ENCODE measurements at places on chromosomes 12 and 14.
A peak's percentile ranks its signal among the peaks of the same experiment; 100 is the strongest.

- no peak for DNase-seq
These were observed 120.7 kb upstream of the GRIP1 start for GRCh38 chr12:66799551-66799950.

DNA sequence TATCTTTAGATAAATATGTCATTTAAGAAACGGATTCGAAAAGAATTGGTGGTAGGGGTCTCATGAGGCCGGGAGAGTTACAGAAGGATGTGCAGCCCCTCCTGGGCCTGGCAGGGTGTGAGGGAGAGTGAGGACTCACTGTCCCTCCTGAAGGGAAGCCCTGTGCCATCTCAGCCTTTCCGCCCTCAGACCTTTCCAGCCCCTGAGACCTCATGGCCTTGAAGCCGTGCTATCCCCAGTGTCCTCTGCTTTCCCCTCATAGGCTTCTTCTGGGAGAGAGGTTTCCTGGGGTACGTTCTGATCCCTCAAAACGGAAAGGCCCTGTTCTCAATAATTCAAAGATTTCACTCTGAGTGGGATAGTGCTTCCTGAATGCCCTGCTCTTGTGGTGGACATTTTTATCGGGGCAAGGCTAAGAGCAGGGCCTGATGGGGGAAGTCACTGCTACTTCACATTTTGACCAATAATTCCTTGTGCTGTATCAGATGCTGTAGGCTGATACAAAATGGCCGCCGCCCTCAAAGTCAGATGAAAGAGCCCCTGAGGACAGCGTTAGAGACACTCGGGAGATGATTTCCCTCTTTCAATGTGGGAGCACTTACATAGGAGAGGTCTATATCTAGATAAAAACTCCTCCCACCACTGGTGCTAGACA is 1.3 kb downstream of the CD4 start:
- peak; percentile 54 for DNase-seq

DNA sequence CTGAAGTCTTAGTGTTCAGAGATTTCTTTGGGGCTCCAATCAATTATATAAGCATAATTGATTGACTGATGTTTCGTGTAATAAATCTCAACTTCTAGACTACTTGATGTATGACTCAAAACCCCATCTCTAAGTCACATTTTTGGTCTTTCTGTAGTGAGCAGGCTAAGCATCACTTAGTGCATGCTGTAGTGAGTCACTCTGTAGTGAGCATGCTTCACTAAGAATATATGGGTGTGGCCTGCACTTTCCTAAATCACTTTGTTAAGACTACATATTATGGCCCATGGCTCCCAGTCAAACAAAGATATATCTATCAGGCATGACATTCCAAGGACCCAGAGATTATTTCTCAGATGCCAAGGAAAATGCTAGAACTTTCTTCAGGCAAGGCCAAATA is 909.4 kb upstream of the LRFN5 start:
- DNase-seq: no peak

DNA sequence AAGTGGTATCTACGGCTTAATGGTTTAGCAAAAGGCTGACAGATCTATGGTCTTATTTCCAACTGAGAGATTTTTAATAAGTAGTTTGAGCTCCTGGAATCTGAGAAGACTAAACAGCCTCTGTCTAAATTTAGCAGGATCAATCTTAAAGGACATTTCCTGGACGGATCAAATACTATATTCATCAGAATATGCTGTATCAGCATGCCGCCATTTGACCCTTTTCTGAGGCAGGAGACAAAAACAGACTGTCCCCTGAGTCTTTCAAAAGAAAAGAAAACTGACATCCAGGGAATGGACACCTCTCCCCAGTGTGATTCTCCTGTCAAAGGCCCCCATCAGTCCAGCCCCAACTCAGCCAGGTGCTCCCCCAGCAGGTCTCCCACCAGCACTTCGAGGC is 443.7 kb downstream of the GXYLT1 start:
- DNase-seq: no peak

DNA sequence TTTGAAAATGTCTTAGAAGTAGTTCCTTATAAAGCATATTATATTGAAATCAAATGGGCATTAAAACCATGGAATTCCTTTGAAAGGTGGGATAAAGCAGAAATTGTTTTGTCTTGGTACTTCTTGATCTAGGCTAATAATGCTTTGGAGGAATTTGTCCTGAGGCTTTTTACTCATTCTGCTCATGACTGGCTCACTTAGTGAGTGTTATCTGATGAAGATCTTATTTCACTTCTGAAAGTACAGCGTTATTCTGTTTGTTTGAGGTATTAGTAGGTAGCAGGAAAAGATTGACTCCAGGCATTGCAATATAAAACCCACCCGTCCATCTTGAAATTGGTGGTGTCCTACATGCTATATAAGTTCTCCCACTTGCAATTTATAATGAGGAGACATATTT is 5.5 kb downstream of the C12orf71 start:
- no peak for DNase-seq

GRCh38 chr14:105012171-105012985 is 8.5 kb downstream of the CDCA4 start:
- no peak for DNase-seq

GRCh38 chr14:76259029-76259735 is 107.5 kb downstream of the GPATCH2L start:
- DNase-seq: no peak

GRCh38 chr12:42442888-42443287 is 116.9 kb downstream of the PPHLN1 start:
- no peak for DNase-seq

DNA sequence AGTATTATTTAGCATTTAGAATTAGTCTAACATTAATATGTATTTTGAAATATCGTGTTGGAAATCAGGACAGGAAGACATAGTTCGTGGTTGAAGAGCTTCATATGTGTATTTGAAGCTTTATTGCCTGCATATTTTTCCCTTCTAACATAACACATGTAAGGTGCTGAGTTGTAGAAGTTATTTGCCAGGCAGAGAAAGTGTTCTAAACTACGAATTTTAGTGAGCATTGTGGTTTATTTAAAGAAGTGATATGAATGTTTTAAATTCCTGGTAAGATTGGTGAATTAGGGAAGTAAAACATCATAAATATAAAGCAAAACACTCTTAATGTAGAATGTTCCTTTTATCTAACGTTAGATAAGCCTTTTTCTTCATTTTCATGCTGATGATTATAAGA is 2.5 kb downstream of the RASSF3 start:
- DNase-seq: no peak

DNA sequence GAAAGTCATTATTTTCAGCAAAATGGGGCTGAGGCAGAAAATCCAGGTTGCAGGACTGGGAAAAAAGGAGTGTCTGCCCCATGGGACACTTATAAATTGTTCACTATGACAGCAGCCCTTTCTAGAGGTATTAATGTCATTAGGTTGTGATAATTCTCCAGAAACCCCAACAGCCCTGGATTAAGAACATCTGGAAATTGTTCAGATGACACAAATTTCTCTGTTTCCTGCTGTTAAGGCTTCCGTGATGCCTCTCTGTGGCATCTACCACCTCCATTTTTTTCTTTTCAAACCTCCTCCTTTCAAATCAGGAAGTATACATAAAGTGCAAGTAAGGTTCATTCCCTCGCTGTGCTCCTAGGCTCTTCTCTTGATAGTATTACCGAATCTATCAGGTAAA is 25.6 kb downstream of the EGLN3 start:
- DNase-seq: no peak

DNA sequence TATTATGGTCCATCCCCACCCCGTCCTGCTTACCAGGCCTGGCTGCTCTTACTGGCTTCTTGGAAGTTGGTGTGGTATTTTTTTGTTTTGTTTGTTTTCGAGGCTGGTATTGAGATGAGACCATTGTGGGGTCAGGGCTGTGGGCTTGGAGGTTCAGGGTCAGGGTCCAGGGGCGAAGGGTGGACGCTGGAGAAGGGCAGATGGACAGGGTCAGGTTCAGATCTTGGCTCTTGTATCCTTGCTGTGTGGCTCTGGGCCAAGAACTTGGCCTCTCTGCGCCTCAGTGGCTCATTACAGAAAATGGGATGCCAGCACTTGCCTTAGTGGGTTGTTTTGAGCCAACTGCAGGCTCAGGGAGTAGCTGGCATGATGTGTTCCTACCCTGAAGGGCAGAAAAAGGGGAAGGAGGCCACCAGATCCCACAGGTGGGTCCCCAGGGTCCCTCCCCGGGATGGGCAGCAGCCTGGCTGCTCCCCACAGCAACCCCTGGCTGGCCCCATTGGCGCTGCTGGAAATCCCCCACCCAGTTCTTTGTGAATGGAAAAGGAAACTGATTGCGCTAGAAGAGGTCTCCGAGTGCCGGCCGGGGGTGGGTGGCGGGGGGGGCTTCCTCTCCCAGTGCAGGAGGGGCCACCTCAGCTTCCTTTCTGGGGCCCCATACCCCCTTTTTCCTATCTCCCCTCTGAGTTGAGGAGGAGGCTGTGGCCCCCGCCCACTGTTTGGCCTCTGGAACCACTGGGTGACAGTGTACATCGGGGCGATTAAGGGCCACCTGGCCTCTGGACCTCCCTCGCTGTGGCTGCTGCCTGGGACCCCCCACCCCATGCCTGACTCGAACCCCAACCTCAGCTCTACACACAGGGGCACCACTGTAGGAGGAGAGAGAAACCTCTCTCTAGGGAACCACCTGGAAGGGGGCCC is 25.0 kb downstream of the SH2B3 start:
- DNase-seq: peak; percentile 76

- DNase-seq: peak; percentile 61
These were observed 665 bp downstream of the RHOF start for GRCh38 chr12:121792607-121793439.

- no peak for DNase-seq
These were observed 12.3 kb downstream of the CAPS2 start for GRCh38 chr12:75317784-75318183.

DNA sequence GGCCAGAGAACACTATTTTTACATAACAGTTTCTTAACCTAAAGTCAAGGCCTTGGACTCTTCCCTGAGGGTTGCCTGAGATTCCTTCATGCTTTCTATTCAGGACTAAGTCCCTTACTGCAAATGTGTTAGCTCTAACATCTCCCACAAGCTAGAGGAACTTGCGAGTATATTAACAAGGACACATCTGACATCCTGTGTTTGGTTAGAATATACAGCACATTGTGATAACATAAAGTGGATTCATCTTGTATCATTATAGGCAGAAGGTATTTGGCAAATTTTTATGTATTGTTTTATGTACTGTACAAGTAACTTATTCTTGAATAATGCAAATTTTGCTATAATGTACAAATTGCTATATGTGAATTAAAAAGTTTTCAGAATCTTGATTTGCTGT is 45.5 kb downstream of the SH2B3 start:
- no peak for DNase-seq

GRCh38 chr14:23041729-23042128 is 283 bp upstream of the PSMB11 start:
- DNase-seq: no peak

DNA sequence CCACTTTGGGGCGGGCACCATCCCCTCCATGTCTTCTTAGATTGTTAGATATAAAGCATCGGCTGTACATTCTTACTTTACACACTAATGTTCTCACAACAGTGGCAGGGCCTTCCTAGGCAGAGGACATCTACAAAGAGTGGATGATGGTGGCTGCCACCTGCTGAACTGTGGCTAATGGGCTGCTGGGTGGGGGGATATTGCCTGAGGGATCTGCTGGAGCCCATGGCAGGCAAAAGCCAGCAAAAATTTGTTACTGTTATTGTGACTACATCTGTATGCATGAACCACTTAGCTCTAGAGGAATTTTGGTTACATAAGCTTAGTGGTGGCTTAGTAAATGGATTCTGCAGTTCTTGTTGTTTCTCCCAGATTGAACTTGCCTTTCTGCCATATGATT is 52.6 kb downstream of the DIP2B start:
- no peak for DNase-seq

GRCh38 chr14:93938751-93939303 is 11.7 kb downstream of the FAM181A start:
- DNase-seq: no peak

DNA sequence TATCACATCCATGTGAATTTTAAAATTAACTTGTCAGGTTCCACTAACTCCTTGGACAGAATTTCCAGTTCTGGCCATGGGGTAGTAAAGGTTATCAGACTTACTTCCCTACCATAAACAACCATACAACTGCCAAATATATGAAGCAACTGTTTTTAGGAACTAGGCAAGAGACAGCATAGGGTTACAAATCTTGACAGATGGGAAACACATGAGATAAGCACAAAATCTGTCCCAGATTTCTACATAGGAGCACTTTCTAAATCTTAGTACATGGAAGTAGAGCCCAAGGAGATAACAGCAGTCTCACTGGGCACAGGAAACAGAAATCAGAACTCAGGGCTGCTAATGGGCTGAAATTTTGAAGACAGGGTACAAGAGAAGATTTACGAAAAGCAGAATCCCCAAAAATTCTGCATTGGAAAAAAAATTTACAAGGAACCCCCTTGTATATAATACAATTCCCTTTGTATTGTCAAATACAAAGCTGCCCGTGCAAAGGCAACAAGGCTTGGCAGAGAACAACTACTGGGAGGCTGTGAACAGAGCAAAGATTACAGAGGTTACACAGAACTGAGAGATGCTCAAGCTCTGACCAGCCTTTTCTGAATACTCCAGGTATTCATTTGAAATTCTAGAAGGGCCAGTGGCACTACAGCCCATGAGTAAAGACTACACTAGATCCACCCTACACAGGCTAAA is 43.2 kb downstream of the GALNT4 start:
- DNase-seq: no peak
